ENCODE measurements at places on chromosomes 1 and 21.

GRCh38 chr1:172764378-172764777 lies 105.5 kb downstream of the FASLG start:
- peaks cover 22% of the 10 kb centered on the region for H3K4me1 ChIP-seq
- H3K36me3 ChIP-seq: no peaks in the 10 kb centered on the region
- no peak for ATAC-seq
- no peak overlapping the region for H3K27ac ChIP-seq
- no peak overlapping the region for H3K4me3 ChIP-seq

DNA sequence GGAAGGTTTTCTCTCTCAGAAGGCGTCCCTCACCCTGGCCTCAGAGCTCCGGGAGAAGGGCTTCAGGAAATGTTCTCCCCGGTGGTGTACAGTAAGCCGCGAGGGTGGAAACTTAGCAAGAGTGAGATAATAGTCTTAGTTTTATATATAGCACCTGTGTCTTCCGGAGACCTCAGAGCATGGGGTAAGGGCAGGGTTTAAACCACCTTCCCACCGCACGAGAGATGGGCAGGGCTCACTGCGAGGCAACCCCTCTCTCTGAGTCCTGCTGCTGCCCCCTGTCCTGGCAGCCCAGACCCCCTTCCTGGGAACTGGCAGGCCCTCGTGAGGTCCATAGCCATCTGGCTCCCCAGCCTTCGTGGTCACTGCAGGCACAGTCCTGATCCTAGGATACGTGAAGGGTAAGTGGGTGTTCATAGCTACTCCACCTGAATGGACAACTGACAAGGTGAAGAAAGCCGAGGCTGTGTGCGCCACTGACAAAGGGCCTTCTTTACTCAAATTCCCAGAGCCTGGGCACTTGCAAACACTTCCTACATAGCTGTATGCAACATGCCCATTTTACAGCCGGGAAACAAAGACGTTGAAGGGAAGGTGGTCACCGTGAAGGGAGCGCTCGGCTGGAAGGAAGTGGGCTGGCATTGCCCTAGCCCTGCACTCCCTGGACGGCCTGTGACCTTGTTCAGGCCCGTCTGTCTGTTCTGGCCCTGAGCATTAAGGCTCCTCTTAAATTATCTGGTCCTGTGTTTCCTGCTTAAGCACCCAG lies 26.9 kb downstream of the ITPKB start:
- peak overlapping the region; percentile 68 for H3K4me3 ChIP-seq
- ATAC-seq: peak; percentile 75
- H3K27ac ChIP-seq: peak overlapping the region; percentile 65
- H3K36me3 ChIP-seq: peaks cover 56% of the 10 kb centered on the region

DNA sequence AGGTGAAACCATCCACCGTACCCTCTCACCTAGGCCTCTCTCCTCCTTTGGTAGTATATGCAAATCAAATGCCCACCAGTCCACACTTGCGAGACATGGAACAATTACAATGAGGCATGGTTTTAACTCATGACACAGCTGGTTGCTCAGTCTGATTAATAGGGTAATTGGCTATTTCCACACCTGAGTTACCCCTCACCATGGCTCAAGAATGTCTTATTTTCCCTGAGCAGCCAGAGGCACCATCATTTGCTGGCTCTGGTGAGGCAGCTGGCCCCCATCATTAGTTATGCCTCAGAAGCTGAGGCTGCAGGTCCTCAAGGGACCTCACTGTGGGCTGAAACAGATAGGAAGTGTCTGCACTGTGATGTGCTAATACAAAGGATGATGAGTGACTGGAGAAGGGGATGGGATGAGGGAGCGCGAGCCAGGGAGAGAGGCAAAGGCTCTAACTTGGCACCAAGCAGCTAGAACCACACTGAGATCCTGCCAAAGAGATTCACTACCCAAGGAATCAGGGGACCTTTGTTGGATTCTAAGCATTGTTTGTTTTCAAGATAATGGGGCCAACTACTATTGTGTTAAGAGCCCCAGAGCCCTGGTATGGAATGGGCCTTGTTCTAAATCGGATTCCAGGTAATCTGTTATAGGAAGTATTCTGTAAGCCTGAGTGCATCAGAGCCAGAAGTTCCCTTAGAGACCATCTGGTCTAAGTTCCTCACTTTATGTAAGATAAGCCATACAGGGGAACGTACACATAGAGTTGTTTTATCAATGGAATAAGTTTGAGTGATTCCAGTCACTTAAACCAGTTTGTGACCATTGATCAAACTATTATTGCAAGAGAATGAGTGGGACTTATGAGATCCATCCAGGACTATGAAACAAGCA lies 80.0 kb upstream of the CNTN2 start:
- ATAC-seq: no peak
- no peak overlapping the region for H3K27ac ChIP-seq
- no peaks in the 10 kb centered on the region for H3K36me3 ChIP-seq
- H3K4me3 ChIP-seq: no peak overlapping the region
- H3K27me3 ChIP-seq: peaks cover 26% of the 10 kb centered on the region
- no peaks in the 10 kb centered on the region for H3K4me1 ChIP-seq

- no peaks in the 10 kb centered on the region for H3K27me3 ChIP-seq
- no peaks in the 10 kb centered on the region for H3K36me3 ChIP-seq
- H3K27ac ChIP-seq: no peak overlapping the region
- peaks cover 6% of the 10 kb centered on the region for H3K4me1 ChIP-seq
- no peak for ATAC-seq
Observed at GRCh38 chr1:158654571-158654970, 31.9 kb downstream of the SPTA1 start.

DNA sequence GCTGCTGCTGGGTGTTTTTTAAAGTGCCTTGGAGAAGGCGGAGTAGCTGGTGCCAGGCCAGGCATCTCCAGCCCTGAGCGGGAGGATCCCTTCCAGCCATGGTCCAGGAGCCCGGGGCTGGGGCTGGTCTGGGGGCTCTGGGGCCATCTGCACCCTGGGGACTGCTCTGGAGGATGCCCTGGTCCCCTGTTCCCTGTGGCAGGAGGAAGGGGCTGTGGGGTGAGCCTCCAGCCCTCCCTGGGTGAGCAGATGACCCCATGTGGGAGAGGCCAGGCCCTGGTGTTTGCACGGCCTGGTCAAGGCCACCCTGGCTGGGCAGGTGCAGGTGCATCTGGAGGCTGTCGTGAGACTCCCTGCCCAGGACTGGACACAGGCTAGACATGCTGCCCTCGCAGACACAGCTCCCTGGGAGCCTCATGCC lies 56.7 kb downstream of the SLX9 start:
- ATAC-seq: no peak
- no peak overlapping the region for H3K27ac ChIP-seq
- H3K36me3 ChIP-seq: no peaks in the 10 kb centered on the region
- no peaks in the 10 kb centered on the region for H3K27me3 ChIP-seq

GRCh38 chr1:46244656-46245371 lies 2.7 kb upstream of the RAD54L start:
- no peak overlapping the region for H3K27ac ChIP-seq
- ATAC-seq: no peak

GRCh38 chr21:25700741-25701140 lies 34.0 kb downstream of the ATP5PF start:
- H3K4me3 ChIP-seq: no peak overlapping the region
- no peaks in the 10 kb centered on the region for H3K27me3 ChIP-seq
- no peak overlapping the region for H3K27ac ChIP-seq

GRCh38 chr1:217953922-217954321 lies 322.8 kb downstream of the SPATA17 start:
- H3K4me1 ChIP-seq: no peaks in the 10 kb centered on the region
- no peak for ATAC-seq
- no peaks in the 10 kb centered on the region for H3K36me3 ChIP-seq
- H3K4me3 ChIP-seq: no peak overlapping the region
- no peak overlapping the region for H3K27ac ChIP-seq
- no peaks in the 10 kb centered on the region for H3K27me3 ChIP-seq

DNA sequence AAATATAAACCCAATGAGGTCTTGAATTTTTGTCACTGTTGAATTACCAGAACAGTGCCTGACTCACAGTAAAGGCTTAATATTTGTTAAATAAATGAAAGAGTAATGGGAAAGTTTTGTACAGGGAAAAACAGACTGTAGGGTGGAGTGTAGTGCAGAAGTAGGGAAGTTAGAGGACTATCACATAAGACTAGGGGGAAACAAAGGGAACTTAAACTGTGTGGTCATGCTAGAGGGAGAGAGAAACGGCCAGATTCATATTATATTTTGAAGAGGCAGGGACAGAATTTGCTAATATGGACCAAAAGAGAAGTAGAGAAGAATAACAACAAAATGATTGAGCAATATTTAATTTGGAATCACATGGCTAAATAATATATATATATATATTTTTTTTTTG lies 14.8 kb downstream of the CTSK start:
- no peak for ATAC-seq
- H3K4me3 ChIP-seq: no peak overlapping the region
- no peaks in the 10 kb centered on the region for H3K27me3 ChIP-seq
- peaks cover 12% of the 10 kb centered on the region for H3K36me3 ChIP-seq
- H3K4me1 ChIP-seq: no peaks in the 10 kb centered on the region
- no peak overlapping the region for H3K27ac ChIP-seq

DNA sequence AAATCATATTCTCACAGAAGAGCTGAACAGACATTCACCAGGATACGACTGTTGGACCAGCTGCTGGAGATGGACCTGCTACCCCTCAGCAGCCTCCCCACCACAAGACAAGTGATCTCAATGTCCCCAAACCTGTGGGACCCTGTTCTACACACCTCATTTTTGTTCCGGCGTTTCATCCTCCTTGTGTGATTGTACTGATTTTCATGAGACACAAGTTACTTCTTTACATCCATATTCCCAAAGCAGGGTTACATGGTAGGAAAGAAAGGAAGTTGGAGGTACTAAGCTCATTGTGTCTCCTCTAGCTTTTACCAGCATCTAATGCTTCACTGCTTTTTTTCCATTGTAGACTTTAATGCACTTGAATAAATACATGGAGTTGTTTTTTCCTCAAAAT lies 8.7 kb downstream of the ADAMTS1 start:
- no peaks in the 10 kb centered on the region for H3K36me3 ChIP-seq
- peaks cover 38% of the 10 kb centered on the region for H3K27me3 ChIP-seq
- no peak overlapping the region for H3K4me3 ChIP-seq
- H3K27ac ChIP-seq: no peak overlapping the region
- H3K4me1 ChIP-seq: no peaks in the 10 kb centered on the region

DNA sequence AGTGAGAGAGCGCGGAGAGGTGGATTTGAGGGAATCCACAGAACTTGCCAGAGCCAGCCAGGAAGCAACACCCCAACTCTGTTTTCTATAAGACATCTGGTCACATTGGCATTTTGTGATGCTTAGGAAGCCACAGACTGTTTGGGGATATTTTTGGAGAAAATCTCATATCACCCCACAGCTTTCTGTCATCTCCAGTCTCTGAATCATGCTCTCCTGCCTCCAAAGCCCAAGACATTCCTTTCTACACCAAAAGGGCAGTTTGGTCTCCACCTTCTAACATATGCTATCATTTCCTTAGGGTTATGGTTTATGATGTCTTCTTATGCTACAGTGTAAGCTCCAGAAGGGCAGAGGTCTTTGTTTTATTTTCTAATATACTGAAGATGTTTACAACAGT lies 14.4 kb upstream of the BCL10 start:
- ATAC-seq: no peak
- peaks cover 11% of the 10 kb centered on the region for H3K4me1 ChIP-seq
- no peaks in the 10 kb centered on the region for H3K36me3 ChIP-seq
- H3K4me3 ChIP-seq: no peak overlapping the region
- peaks cover 6% of the 10 kb centered on the region for H3K27me3 ChIP-seq

DNA sequence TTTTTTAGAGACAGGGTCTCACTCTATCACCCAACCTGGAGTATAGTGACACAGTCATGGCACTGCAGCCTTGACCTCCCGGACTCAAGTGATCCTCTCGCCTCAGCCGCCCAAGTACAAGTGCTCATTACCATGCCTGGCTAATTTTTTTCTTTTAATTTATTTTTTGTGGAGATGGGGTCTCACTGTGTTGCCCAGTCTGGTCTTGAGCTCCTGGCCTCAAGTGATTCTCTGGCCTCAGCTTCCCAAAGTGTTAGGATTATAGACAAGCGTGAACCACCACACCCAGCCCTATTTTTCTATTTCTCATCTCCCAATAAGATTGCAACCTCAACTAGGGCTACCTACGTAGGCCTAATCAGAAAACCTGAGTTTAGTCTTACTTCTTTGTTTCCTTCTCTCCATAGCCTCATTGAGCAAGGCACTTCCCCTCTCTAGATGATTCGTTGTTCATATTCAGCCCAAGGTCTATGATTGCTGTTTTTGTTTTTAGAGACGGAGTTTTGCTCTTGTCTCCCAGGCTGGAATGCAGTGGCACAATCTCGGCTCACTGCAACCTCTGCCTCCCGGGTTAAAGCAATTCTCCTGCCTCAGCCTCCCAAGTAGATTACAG lies 1.1 kb upstream of the KPNA6 start:
- peak overlapping the region; percentile 96 for H3K4me3 ChIP-seq
- peaks cover 21% of the 10 kb centered on the region for H3K4me1 ChIP-seq
- peak overlapping the region; percentile 98 for H3K27ac ChIP-seq
- H3K27me3 ChIP-seq: no peaks in the 10 kb centered on the region
- no peak for ATAC-seq
- peaks cover 40% of the 10 kb centered on the region for H3K36me3 ChIP-seq

- no peak overlapping the region for H3K4me3 ChIP-seq
- H3K36me3 ChIP-seq: no peaks in the 10 kb centered on the region
- H3K27ac ChIP-seq: no peak overlapping the region
- H3K27me3 ChIP-seq: peaks cover 12% of the 10 kb centered on the region
- ATAC-seq: no peak
Observed at GRCh38 chr1:70112838-70113237, 92.5 kb downstream of the LRRC40 start.

- no peaks in the 10 kb centered on the region for H3K4me1 ChIP-seq
- H3K27ac ChIP-seq: no peak overlapping the region
- no peak overlapping the region for H3K4me3 ChIP-seq
- peaks cover 18% of the 10 kb centered on the region for H3K27me3 ChIP-seq
Observed at GRCh38 chr21:39523399-39523798, 71.6 kb downstream of the SH3BGR start.

- no peaks in the 10 kb centered on the region for H3K36me3 ChIP-seq
- H3K27me3 ChIP-seq: no peaks in the 10 kb centered on the region
- H3K4me3 ChIP-seq: no peak overlapping the region
- H3K4me1 ChIP-seq: peaks cover under 1% of the 10 kb centered on the region
Observed at GRCh38 chr1:226748306-226748705, 9.2 kb upstream of the ITPKB start.

- peak overlapping the region; percentile 83 for H3K27ac ChIP-seq
- H3K36me3 ChIP-seq: peaks cover 58% of the 10 kb centered on the region
- peak overlapping the region; percentile 54 for H3K4me3 ChIP-seq
- H3K4me1 ChIP-seq: peaks cover 65% of the 10 kb centered on the region
- peak; percentile 13 for ATAC-seq
Observed at GRCh38 chr1:100413035-100413434, 60.7 kb downstream of the CDC14A start.

DNA sequence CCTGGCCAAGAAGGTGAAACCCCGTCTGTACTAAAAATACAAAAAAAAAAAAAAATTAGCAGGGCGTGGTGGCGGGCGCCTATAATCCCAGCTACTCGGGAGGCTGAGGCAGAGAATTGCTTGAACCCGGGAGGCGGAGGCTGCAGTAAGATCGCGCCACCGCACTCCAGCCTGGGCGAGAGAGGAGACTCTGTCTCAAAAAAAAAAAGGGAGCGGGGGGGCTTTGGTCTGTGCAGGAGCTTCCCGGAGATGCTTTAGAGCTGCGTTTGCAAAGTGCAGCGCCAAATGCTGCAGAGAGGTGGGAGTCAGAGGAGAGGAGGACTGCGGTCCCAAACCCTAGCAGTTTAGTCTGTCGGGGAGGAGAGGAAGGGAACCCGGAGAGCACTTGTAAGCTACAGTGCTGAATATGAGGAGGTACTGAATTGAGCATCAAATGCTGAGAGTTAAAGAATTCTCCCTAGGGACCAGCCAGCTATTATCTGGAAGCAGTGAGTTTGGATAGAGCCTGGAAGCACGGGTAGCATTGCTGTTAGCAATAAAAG lies 569 bp downstream of the FALEC start:
- no peaks in the 10 kb centered on the region for H3K27me3 ChIP-seq
- peak overlapping the region; percentile 89 for H3K4me3 ChIP-seq
- peaks cover 7% of the 10 kb centered on the region for H3K4me1 ChIP-seq
